ENCODE measurements at places on chromosomes 7 and 10.

- no peak for DNase-seq
Measured at GRCh38 chr7:112174192-112174591, 32.0 kb downstream of the DOCK4 start.

DNA sequence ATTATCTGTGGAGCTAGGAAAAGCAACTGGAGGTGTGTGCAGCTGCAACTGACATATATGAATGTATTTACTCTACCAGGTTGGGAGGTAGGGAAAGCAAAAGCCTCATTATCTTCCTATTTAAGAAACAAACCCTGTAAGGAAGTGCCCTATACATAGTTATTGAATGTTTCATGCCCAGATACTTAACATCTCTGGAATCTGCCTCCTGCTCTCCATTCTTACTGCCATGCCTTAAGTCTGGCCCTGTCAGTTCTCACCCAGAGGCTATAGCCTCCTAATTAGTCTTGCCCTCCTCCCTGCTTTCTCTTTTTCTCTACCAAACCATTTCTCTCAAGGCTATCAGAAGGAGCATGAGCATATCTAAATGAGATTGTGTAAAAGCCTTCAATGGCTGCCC, 542.6 kb upstream of the LRRN3 start:
- DNase-seq = no peak

DNA sequence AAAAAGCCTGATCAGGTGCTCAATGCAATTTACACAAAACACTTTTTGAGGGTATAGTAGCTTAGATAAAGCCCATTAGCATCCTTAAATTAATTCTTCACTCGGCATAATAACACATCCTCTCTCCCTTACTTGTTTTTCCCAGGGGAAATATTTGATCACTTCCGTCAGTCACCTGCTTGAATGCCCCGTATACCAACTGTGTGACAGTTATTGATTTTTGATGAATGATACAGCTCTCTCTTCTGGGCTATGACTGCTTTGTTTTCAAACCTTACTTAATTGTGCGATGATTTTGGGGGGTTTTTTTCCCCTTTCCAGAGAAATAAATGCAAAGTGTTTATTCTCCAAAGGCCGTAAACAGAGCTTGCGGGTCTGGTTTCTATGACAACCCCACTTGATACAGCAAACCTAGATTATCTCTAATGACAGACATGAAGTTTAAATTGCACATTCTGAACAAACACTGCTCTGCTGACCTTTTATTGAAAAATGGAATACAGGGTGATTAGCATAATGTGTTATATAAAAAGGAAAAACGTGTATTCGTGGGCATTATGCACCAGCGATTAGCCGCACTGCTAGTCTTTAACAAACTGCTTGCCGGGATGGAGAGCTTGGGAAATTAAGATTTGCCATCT, 78.4 kb upstream of the NANOS1 start:
- no peak for DNase-seq

- DNase-seq = no peak
Measured at GRCh38 chr7:116717137-116717536, 45.1 kb downstream of the MET start.

GRCh38 chr10:45437587-45438465, 63.8 kb downstream of the ALOX5 start:
- no peak for DNase-seq

DNA sequence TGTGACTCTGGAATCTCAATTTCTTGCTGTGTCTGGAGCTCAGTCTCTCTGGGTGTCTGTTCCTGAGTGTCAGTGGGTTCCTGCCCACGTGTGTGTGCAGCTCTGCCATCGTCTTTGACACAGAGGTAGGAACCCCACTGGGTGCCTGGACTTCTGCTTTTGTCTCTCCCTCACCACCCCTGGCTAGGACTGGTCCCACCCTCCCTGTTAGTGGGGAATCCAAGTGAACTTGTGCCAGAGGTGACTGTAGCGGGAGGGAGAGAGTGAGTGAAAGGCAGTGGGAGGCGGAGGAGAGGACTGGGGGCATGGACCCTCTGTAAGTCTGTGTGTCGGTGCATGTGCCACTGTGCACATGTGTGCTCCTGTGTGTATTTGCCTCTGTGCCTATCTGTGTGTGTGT, 299.9 kb upstream of the ZMIZ1 start:
- no peak for DNase-seq

- DNase-seq = no peak
Measured at GRCh38 chr7:24597014-24597413, 23.8 kb downstream of the PALS2 start.

DNA sequence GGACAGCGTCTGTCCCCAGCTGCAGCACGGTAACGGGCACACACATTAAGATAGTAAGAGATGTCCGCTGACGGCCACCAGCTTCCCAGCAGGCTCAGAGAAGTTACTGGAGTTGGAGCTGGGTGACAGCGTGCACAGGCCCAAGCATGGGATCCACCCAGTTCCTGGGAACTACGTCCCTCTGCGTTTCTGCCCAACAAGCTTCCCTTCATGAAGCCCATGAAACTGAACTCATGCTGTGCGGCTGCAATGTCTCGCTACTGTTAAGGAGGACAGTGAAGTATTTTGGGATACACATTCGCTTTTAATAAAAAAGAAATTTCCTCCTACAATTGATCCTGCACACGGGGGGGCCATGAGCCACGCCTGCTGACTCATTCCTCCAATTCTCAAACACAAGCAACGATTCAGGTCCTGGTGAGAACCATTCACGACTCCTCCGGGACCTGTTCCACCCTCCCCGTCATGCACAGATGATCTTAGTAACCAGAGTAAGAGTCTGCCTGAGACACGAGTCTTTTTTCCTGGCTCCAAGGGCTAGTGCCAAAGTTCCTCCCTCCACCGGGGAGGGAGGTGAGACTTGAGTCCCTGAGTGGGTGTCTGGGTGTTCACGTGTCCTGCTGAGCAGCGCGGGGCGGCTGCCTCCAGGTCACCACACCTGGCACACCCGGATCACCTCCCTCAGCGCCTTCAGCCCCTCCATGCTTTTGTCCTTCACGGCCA, 2.6 kb downstream of the PSMG3 start:
- no peak for DNase-seq

DNA sequence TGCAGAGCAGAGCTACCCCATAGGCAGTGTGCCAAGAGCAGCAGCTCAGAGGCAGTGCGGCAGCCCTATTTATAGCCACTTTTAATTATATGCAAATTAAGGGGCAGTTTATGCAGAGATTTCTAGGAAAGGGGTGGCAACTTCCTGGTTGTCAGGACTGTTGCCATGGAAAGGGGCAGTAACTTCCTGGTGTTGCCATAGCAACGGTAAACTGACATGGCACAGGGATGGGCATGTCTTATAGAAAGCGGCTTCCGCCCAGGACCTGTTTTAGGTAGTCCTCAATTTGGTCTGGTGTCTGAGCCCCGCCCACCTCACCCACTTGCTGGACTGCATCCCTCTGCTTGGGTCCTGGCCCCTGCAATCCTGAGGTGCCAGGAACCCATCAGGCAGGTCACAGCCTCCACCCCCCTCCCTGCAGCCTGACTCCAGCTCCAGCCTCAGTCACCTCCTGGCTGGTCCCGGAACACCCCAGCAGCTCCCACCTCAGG, 115.8 kb downstream of the TMEM130 start:
- DNase-seq = peak; percentile 36

DNA sequence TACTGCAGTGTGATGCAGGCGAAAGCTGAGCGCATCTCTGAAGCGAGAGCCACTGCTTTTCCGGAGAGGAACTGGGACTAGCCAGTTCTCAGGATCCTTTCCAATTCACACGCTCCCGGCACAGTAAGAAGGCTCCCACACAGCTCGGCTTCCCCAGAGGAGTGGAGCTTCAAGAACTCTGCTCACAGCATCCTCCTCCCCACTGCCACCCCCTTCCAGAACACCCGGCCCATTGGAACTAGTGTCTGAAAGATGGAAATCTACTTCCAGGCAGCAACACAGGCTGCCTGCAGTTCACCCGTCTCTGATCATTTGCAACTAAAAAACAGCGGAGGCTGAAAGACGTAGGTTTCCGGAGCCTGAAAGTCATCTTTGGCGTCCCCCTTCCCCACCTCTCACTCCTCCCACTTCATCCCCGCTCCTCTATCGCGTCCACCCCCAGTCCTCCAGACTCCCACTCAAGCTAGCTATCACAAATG, at the start of gene DGKB:
DGKB (minus strand) TSS at position 163 of the 479 bp plus-strand sequence.
- peak; percentile 25 for DNase-seq
